Stimulated activated CD4-positive, alpha-beta T cell treated with anti-CD3 and anti-CD28 coated beads, Interleukin-12 subunit alpha, Interleukin-12 subunit beta, amount 100 ng/mL, for 24 hours (primary cell): ENCODE measurements at places on chromosomes 2 and 18.

DNA sequence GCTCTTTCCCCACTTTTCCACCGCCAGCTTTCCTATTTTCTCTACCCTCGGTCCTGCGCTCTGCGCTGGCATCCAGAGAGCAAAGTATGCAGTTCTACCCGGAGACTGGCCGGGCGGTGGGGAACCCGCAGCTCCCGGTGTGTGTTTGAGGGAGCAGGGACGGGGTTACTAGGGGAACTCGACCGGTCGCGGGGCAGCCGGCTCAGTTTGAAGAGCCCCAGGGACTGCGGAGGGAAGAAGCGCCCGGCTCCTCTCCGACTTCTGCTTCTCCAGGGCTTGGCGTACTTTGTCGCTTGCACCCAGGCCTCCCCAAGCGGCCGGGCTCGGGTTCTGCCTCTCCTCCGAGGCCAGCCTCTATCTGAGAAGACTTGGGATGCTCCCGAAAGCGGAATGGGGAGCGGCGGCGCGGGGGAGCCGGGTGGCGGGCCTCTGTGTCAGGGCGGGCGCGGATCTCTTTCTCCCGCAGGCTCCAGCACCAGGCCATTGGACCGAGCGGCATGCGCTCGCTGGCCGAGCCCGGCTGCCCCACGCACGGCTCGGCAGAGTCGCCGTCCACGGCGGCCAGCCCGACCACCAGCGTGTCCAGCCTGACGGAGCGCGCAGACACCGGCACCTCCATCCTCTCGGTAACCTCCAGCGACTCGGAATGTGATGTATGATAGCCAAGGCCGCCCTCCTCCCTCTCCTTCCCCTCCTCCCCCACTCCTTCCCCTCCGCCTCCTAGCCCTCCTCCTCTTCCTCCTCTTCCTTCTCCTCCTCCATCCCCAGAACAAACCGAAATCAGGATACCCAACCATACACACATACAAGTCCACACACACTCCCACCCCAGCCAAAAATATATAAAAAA is 2.8 kb downstream of the SIX3 start:
- no peak for DNase-seq

GRCh38 chr2:111896024-111896423 is 2.4 kb upstream of the MERTK start:
- no peak for DNase-seq

GRCh38 chr2:46855805-46856204 is 59.8 kb downstream of the MCFD2 start:
- no peak for DNase-seq

GRCh38 chr18:49685231-49685942 is 123.5 kb downstream of the LIPG start:
- DNase-seq = no peak

DNA sequence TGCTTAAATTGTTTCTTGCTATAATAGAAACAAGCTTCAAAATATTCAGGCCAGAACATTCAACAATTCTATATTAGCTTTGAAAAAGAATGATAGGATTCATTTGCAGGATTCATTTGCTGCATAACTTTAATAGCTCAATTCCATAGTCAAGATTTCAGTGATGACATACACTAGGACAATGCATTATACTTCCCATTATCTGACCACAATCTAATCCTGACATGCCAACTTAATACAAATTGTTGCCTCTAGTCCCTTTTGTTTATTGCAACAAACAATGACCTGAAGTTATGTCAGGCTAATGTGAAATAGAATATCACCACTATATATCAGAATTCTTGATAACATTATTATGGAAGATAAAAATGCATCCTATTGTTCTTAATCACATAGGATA is 169.4 kb downstream of the DNAH7 start:
- no peak for DNase-seq

- DNase-seq = no peak
Measured at GRCh38 chr2:15788455-15788829, 151.9 kb upstream of the MYCN start.

DNA sequence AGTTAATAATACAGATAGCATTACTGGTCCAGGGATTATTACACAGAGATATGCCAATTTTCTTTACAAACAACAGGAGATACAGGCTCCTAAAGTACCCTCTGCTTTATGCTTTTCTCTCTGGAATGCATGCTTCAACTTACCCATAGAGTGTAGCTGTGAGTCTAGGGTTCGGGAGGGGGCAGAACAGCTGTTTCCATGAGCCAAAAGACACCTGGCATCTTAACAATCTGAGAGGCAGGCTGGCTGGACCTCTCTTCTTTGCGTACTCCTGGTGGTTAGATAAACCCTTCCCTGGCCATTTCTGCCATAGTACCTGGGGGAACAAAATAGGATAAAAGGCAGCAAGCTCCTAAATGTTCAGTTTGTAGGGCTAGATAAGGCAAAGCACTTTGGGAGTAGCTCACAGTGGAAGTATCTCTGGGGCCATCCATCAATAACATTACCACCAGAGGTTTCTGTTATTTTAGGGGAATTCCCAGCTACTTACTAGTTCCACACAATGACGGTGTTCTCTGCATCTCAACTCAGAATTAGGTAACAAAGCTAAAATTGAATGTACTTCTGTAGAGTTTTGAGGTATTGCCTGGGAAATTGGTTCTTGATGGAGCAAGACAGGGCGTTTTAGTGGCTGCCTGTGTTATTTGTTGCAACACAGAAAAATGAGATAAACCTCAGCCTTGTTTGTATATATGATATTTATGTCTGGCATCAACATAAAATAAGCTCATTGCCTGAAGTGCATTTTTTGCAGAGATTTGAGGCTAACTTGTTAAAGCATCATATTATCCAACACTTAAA is 6.2 kb upstream of the CCDC85A start:
- no peak for DNase-seq

DNA sequence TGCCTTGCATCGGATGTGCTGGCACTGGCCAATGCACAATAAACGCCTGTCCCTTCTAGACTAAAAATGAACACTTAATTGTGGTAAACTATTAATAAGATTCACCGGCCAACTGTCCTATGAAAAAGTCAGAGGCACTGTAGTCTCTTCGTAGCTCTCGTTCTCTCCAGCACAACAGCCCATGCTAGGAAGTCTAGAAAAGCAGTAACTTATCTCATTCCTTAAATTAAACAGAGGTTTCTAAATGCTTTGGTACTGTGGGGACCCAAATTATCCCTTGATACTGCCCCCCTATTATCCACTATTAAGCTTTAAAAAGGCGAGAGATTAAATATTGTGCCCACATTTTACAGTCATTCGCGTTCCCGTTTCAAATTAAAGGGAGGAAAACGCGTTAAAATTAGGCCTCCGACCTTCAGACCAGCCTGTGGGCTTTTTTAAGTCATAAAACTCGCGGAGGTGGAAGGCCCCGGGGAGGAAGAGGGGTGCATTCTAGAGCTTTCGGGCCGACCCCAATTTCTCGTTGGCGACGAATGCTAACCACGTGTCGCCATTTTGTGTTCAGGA is 1.5 kb upstream of the PCBP1 start:
- no peak for DNase-seq

GRCh38 chr2:170361090-170361936 is 183.4 kb downstream of the MYO3B start:
- peak; percentile 21 for DNase-seq

DNA sequence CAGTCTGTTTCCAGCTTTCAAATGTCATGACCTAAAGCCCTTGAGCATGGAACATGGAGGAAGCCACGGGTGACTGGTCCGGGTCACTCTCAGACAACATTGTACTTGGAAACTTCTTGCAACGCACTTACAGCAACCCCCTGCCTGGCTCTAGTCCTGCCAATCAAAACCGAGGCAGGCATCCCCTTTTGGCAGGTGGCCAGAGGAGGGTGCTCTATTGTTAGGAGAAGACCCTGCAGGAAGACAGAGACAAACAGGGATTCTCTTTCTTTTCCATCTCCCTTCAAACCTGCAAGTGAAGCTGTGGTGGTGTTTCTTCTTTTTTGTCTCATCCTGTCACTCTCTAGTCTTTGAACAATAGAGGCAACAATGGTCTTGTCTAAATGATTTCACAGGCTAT is 667.2 kb downstream of the ZEB2 start:
- DNase-seq = no peak

GRCh38 chr2:70919672-70920366 is 15.9 kb upstream of the ATP6V1B1 start:
- DNase-seq = peak; percentile 52

- DNase-seq = peak; percentile 6
Measured at GRCh38 chr2:105329197-105329554, 359 bp downstream of the TGFBRAP1 start.

GRCh38 chr2:235521844-235522243 is 28.0 kb downstream of the AGAP1 start:
- no peak for DNase-seq

DNA sequence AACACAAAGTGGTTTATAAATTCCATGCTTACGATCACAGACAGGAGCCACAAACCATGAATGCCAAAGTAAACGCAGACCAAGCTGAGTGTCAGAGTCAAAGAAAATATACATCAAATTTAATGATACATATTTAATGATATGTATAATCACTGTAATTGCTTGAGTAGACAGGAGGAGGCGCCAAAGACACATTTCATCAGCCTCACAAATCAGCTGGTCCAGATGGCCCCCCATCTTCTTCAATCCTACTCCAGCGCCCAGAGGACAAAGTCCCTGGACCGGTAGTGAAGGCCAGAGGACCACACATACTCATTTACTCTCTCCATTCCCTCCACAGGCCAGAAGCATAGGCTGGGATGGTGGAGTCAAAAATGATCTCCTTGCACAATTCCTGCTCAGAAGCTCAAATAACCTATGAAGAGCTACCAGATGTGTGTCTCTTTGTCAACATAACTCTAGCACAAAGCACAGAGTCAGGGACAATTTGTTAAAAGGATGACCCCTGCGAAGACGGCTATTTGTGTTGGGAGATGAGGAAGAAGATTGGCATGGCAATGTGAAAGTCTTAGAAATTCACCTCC is 149.3 kb upstream of the PGAP1 start:
- no peak for DNase-seq

GRCh38 chr2:216222650-216223352 is 113.7 kb downstream of the XRCC5 start:
- no peak for DNase-seq

- DNase-seq = no peak
Measured at GRCh38 chr18:11565716-11566115, 43.7 kb upstream of the SLC35G4 start.

DNA sequence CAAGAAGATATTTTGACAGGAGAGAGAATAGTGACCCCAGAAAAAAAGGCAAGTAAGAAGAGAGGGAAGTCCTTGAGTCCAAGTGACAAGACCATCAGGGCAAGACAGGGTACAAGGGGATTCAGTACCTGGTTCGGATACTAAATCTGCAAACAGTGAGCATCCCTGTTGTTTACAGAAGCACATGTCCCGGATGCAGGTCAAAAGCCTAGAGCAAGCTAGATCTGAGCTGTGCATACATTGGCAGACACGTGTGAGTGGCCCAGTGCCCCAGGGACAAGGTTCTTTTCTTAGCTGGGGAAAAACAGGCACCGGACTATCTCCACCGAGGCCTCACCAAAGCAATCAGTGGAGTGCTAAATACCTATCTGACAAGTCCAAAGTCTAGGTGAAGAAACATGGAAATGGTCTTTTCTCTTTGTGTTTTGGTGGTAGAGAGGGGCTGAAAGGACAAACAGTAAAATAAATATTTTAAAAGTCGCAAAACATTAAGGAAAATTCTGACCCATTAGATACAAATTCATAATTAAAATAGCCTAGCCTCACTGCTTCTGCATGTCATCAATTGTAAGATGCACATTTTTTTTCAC is 165.2 kb downstream of the SUCLG1 start:
- DNase-seq = no peak

DNA sequence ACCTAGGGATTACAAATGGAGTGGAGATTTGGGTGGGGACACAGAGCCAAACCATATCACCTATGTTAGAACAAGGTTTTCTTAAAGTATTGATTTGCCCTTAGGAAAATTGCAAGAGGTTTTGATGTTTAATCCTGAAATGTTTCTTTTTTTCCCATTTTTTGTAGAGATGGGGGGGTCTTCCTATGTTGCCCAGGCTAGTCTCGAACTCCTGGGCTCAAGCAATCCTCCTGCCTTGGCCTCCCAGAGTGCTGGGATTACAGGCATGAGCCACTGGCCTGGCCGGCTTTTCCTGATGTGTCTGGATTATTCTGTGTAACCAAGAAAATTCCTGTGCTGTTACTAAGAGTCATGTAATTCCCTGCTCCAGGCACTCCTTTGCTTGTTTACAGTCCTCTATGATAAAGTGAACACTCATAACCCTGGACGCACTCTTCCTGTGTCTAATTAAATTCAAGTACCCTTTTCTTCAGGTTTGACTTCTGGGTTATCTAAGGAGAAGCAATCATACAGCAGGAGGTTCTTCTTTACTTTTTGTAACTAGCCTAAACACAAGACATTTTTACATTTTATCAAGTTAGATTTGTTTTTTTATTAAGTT is 15.0 kb upstream of the CTDP1 start:
- DNase-seq = no peak

DNA sequence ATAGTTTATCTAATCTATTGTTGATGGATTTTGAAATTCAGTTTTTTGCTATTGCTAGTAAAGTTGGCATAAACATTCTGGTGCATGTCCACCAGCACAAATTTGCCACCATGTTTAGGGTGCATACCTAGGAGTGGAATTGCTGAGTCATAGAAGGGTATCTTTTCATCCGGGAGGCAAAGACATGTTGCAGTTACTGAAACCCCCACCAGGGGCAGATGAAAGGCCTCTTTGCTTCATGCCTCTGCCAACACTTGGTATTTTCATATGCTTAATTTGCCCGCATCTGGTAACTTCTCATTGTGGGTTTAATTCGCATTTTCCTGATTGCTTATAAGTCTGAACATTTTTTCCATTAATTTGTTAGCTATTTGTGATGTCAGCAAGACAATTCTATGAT is 8.2 kb downstream of the DCC start:
- no peak for DNase-seq

GRCh38 chr2:203432811-203433210 is 102.3 kb downstream of the RAPH1 start:
- DNase-seq = no peak

- no peak for DNase-seq
Measured at GRCh38 chr2:239341146-239341732, 59.6 kb downstream of the HDAC4 start.

DNA sequence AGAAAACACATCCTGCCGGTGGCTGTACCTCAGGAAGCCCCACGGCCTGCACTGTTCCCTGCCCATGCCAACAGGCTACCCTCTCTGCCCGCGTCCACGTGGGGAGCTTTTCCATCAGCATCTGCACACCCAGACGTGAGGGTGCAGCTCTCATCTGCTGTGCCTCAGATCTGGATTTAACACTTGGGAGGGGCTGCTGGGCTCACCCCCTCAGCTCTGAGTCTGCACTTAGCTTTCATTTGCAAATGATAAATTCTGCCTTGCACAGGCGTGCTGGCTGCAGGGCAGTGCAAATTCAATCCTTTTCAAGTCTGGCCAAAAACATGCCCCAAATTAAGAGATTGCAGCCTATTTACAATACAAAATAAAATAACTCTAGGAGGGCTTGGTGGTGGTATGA is 245.7 kb downstream of the TWIST2 start:
- DNase-seq = no peak

GRCh38 chr2:202006301-202006700 is 27.4 kb upstream of the FZD7 start:
- DNase-seq = no peak

GRCh38 chr18:50142441-50143120 is 52.4 kb downstream of the MYO5B start:
- no peak for DNase-seq

- peak; percentile 57 for DNase-seq
Measured at GRCh38 chr2:234308813-234309195, 188.1 kb downstream of the ARL4C start.
